NCI-H1105 (cell line): ENCODE measurements at places on chromosomes 16 and 17.
A peak's percentile ranks its signal among the peaks of the same experiment; 100 is the strongest.

- DNase-seq, result peak; percentile 86
Observed at GRCh38 chr17:76072148-76072858, at the start of gene SRP68. SRP68 (minus strand) TSS chr17:76072517; CDS start chr17:76072491, 26 bp downstream.

DNA sequence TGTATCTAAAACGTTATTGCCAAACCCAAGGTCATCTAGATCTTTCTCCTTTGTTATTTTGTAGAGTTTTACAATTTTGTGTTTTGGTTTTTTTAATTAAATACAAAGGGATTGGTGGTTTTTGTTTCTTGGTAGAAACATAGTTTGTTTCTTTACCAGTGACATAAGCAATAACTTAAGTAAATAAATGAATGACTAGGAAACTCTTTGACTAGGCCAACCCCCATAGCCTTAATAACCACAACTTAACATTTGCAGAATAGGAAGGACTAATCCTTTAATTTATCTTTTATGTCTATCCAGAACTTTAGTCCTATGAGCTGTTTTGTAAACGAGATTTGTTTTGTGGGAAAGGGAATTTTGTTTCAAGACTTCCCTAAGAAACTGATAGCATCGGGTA, 162.5 kb downstream of the PRKCA start:
- no peak for DNase-seq

- no peak for DNase-seq
Observed at GRCh38 chr16:17027488-17028129, 443.2 kb downstream of the XYLT1 start.

- peak; percentile 41 for DNase-seq
Observed at GRCh38 chr16:12229759-12230594, 253.4 kb downstream of the SNX29 start.

DNA sequence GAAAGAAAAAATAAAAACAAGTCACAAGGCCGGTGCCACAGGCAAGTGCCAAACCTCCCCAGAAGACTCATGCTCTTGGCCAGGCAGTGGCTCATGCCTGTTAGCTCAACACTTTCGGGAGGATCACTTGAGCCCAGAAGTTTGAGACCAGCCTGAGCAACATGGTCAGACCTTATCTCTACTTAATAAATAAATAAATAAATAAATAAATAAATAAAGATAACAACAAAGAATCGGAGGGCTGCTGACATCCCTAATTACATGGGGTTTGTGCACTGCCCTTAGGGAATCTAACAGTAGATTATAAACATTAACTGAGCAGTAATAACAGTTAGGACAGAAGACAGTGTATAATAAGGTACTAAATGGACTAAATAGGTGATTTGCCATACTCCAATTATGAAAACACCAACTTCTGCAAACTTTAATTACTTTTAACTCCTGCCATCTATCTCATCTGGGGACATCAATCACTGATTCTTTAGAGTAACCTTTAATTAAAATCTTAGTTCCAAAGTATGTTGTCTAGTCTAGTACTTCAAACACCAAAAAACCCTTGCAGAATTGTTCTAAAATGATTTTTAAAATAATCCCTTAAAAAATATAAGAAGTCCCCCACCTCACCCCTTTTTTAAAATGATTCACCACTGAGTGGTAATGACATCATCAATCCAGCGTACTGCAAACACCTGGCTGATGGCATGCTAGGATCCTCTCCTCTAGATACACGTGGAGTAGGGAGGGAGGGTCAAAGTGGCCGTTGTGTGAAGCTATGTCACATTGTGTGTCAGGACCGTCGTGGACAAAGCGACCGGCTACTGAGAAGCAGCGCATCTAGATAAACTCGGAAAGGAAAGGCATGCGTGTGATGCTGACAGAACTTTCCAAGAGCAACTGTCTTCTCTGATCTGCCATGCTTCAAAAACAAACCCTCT, 28.5 kb downstream of the CYTH1 start:
- DNase-seq, result no peak

DNA sequence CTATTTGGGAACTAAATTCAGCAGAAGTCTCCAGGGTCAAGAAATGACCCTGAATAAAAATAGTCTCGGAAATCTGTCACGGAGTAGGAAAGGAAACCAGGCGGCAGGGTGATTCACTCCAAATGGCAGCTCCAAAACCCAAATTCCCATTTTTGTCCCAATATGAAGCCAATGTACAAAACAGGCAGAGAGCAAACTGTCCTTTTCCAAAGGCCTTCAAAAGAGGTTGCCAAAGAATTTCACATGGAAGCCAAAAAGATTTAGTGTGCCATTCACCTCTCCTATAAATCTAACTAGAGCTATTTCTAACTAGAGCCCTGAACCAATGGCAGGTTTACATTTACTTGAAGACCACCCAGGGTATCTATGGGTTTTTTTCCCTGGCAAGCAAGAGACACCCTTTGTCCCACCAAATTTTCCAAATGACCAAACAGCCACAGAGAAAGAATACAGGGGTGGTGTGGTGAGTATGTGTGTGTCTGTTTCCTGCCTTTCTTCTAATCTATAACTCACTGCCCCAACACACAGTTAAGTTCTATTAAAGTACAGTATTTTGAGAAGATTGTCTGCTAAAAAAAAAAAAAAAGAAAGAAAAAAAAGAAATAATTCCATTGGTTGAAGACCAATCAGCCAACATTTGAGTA, 6.8 kb downstream of the MYO1D start:
- DNase-seq, result no peak

DNA sequence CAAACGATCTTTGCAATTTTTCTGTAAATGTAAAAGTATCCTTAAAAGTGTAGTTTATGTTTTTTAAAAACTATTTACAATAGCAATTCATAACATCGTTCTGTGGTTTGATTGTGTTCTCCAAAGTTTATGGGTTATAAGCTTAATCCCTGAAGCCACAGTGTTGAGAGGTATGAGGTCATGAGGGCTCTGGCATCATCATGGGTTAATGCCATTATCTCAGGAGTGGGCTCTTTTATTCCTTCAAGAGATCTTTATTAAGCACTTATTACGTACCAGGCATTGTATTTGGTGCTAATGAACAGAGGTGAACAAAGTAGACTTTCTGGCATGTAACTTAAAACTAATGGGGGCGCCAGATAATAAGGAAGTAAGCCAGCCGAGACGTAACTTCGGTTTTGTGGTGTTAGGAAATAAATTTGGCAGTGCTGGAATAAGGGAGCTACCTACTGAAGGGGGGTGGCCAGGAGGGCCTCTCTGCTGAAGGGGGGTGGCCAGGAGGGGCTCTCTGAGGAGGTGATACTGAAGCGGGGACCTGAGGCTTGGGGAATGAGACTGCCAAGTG, 158.1 kb downstream of the VPS53 start:
- no peak for DNase-seq

DNA sequence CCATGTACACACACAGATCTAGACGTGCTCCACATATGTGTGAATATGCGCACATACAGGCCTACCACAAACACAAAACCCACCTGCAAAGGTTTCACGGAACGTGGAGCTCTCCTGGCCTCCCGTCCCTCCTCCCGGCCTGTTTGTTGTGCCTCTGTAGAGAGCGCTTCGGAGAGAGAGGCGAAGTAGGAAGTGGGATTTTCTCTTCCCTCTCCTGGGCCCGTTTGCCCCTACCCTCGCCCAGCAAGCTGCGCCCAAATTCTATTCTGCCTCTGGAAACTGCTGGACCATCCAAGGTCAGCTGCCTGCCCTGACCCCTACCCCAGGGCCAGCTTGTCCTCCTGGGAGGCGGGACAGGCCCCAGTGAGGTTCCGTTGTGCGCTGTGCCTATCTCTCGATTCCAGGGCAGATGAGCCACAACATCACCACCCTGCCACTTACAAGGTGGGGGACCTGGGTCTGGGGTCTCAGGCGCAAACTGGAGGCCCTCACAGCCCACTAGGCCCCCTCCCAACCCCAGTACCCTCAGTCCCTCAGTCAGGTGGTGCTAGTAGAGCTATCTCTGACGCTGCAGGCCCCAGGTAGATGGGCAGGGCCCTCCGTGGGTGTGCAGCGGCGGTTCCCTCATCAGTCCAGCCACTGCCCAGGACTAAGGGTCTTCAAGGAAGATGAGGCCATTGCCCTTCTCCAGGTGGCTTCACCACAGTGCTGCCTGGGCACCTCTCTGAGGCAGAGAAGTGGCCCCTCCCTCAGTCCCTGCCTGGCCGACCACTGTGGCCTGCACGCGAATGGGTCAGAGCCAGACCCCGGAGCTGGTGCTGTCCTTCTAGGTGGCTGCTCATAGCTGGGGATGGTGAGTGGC, 54.2 kb downstream of the BEAN1 start:
- no peak for DNase-seq

- DNase-seq, result no peak
Observed at GRCh38 chr16:20114356-20114755, 40.7 kb upstream of the GPR139 start.

DNA sequence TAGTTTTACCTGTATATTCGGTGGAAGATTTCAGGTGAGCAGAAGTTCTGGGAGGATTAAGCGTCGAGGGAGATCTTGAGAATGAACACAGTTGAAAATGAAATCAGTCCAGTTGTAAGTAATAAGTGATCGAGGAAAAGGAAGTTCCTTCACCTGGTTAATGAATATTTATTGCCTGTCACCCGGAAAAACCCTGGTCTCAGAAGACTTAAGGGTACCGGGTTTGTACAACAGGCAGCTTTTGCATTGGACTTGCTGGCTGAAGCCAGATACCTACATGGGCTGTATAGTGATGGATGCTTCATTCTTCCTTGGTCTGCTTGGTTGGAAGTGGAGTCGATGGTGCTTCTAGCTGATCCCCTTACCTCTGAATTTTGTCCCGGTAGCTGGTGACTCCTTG, 72.7 kb downstream of the PRKCA start:
- DNase-seq, result no peak

GRCh38 chr17:27651411-27652345, 20.7 kb downstream of the LGALS9 start:
- no peak for DNase-seq

- DNase-seq, result no peak
Observed at GRCh38 chr16:23519282-23519681, 9.0 kb upstream of the GGA2 start.

DNA sequence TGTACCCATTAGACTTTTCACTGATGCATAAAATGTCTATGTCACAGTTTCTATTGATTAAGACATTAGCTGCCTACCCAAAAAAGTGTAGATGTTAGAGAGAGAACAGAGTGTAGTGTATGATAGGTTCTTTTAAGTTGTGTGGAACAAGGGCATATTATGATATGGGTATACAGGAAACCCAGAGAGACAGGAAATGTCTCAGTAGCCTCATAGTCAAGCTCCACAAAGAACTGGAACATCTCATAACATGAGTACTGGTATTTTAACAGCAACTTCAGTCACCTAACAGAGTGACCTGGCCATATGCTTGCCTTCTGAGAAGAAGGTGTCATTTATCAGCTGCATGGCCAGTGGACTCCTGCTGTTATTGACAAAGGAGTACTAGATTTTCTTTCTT, 128.1 kb downstream of the RGS9 start:
- no peak for DNase-seq

GRCh38 chr17:6910987-6911603, 79.6 kb upstream of the TEKT1 start:
- DNase-seq, result peak; percentile 52

GRCh38 chr17:4066210-4066609, 76.6 kb downstream of the ZZEF1 start:
- DNase-seq, result no peak
